ENCODE measurements at places on chromosomes 6 and 20.

DNA sequence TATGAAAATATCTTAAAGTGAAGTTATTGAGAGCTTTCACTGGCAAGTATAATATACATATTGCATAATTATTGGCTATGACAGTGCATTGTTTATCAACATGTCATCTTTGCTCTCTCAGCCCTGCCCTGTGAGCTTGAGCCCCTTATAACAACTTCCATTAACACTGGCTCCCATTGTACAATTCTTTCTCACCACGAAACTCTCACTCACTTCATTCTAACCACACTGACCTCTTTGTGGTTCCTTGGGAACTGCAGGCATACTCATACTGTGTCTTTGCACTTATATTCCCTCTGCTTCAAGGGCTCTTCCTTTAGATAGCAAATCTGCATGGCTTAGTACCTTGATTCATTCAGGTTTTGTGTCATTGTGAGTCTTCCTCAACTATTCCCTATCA, 411.8 kb downstream of the CDKAL1 start:
- no peak for DNase-seq

DNA sequence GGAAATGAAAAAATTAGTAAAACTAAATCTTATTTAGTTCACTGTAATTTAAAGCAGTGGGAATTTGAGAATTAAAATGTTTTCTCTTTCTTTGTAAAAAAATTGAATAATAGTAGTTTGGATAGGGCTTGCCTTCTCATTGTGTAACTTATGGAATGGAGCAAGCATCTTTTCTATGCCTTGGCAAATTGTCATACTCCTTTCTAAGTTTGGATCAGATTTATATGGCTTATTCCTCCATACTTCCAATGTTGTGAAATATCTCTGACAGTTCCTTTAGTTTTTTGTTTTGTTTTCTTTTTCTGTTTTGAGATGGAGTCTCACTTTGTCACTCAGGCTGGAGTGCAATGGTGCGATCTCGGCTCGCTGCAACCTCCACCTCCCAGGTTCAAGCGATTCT, 176.4 kb downstream of the SAMD5 start:
- DNase-seq = no peak

- DNase-seq = no peak
These were observed 114.6 kb downstream of the DLL1 start for GRCh38 chr6:170176136-170176897.

DNA sequence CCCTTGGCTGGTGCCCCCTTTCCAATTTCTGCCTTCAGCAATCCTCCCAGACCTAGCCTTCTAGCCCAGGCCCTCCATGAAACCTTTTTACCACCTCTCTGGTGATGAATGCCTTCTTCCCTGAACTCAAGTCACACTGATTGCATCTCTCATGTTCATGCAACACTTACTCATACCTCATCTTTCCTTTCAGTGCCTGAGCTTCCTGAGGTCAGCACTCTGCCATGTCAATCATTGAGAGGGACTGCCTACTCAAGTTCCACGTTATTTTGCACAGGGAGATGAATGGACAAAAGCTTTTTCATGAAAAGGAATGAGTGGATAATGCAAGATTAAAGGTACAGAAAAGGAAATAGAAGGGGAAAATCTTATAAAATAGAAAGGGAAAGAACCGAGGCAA, 60.1 kb upstream of the PLEKHG1 start:
- DNase-seq = no peak

- no peak for DNase-seq
These were observed 107.5 kb downstream of the ERMARD start for GRCh38 chr6:169858935-169859351.

DNA sequence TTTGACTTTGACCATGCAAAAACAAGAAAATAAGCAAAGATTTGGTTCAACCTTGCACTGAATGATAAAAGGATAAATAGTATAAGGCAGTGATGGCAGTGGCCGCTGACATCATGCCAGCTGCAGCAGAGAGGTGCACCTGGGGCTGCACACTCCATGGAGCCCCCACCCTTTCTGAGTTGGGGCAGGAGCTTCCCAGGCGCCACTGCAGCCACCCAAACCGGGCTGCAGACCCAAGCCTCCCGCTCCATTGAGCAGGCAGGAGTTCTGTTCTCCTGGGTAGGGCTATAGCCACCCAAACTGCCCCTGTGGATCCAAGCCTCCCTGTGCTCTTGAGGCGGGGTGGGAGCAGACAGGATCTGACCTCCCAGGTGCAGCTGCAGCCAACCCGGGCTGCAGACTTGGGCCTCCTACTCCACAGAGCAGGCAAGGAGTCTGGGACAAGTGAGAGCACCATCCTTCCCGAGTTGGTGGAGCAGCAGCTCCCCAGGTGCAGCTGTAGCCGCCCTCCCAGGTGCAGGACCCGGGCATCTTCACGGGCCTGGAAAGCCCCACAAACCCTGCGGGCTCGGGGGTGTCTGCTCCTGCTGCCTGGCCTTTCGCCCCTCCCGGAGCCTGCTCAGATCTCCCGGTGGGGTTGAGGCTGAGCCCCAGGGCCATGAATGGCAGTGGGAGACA, 537.9 kb downstream of the TENT5A start:
- DNase-seq = no peak

- no peak for DNase-seq
These were observed 74.9 kb downstream of the HS3ST5 start for GRCh38 chr6:114267897-114268296.

- no peak for DNase-seq
These were observed 90.7 kb downstream of the CD24 start for GRCh38 chr6:106883808-106884262.

DNA sequence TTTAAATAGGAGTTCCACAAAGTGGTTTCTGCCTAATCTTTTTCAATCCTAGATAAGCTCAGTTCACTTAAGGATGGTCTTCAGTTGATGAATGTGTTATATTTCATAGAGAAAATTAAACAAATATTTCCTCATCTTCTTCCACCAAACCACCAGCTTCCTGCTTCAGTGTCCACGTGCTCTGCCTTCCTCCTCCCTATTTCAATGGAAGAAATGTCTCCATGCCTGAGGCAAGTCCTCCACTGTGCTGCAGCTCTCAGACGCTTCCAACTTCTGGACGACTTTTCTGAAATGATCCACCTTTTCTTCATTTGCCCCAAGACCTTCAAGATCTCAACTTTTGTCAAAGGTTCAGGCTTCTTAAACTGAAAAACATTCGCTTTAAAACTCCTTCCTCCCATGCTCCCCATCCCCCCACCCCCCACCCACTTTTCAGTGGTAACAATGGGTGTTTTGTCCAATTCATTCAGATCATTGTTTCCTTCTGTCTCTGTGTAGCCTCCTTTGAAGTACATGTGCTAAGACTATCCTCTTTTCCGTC, 25.3 kb upstream of the FABP7 start:
- no peak for DNase-seq

GRCh38 chr20:7714549-7714948, 225.7 kb downstream of the HAO1 start:
- DNase-seq = no peak

Data from stimulated activated CD8-positive, alpha-beta memory T cell treated with anti-CD3 and anti-CD28 coated beads, Interleukin-2, amount 100 ng/mL, for 1 hour (primary cell).